ENCODE measurements at places on chromosomes 7 and 10.

DNA sequence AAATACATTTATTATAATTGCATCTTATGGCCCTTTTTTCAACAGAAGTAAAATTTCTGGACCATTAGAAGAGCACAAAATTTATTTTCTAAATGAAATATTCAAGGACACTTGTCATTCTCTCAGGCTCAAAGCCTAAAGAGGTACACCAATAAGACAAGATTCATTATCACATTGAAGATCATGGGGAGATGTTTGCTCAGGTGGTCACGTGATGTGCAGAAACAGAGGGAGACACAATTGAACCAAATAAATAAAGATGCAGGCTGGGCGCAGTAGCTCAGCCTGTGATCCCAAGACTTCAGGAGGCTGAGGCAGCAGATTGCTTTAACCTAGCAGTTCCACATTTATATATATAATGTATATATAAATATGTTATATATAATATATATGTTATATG, 53.2 kb upstream of the TMEM254 start:
- DNase-seq, result no peak
- no peak overlapping the region for H3K4me3 ChIP-seq
- H3K36me3 ChIP-seq, result no peaks in the 10 kb centered on the region
- no peaks in the 10 kb centered on the region for H3K4me1 ChIP-seq
- no peaks in the 10 kb centered on the region for H3K27me3 ChIP-seq

- H3K36me3 ChIP-seq, result no peaks in the 10 kb centered on the region
- H3K4me3 ChIP-seq, result no peak overlapping the region
- H3K27ac ChIP-seq, result no peak overlapping the region
- no peak for DNase-seq
These were observed 23.9 kb downstream of the ATP6V1F start for GRCh38 chr7:128886391-128887168.

- H3K36me3 ChIP-seq, result no peaks in the 10 kb centered on the region
- no peaks in the 10 kb centered on the region for H3K4me1 ChIP-seq
- DNase-seq, result no peak
These were observed 8.0 kb downstream of the OR9A2 start for GRCh38 chr7:143018931-143019330.

DNA sequence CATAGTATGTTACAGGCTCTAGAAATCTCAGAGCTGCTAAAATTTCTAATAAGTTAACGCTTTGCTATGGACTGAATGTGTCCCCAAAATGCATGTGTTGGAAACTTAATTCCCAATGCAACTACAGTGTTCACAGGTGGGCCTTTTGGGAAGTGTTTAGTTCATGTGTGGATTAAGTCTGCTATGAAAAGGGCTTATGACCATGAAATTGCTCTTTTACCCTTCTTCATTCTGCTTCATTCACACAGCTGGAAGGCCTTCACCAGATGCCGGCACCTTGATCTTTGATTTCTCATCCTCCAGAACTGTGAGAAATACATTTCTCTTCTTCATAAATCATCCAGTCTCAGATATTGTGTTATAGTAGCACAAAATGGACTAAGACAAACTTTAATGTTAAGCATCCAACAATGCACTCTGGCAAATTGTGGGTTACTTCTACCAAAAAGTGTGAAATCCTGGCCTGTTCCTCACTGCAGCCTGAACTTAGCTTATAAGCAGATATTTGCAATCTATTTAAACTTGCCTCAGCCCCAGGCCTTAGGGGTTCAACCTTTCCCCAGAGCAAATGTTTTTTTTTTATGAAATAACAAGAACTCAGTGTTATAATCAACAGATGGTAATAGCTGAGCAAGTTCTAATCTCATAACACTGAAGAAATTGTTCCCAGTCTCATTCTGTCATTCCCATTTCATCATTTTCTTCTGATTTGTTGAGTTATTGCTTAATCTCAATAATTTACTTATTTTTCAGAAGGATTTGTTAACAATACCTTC, 523.6 kb downstream of the KIF20B start:
- H3K36me3 ChIP-seq, result no peaks in the 10 kb centered on the region
- DNase-seq, result no peak
- H3K27ac ChIP-seq, result no peak overlapping the region
- no peak overlapping the region for H3K4me3 ChIP-seq
- H3K27me3 ChIP-seq, result no peaks in the 10 kb centered on the region

DNA sequence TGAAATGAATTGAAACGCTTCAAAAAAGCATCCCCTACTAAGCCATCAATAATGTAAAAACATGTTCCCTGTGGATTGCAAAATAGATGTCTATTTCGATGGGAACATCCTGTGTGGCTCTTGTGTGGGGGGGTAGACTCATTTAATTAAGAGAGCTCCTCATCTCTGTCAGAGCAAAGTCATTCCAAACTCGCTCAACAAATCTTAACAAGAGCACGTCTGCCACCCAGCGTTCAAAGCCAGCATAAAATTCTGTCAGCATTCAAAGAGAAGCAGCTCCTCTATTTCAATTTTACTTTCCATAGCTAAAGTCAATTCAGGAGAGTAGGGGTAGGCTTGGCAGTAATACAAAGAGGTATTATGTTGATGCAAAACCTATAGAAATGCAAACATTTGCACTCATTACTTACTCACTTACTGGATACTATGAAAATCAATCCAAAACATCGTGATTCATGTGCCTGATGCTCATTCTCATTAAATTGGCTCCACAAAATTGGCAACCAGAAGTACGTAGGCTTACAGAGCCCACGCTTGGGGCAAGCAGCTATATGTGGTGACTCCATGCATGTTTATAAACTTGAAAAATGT, 114.9 kb downstream of the IPMK start:
- H3K27me3 ChIP-seq, result no peaks in the 10 kb centered on the region
- H3K36me3 ChIP-seq, result no peaks in the 10 kb centered on the region
- DNase-seq, result no peak
- no peak overlapping the region for H3K27ac ChIP-seq
- no peak overlapping the region for H3K4me3 ChIP-seq

- H3K4me3 ChIP-seq, result no peak overlapping the region
- no peaks in the 10 kb centered on the region for H3K36me3 ChIP-seq
- DNase-seq, result no peak
- no peaks in the 10 kb centered on the region for H3K4me1 ChIP-seq
- no peak overlapping the region for H3K27ac ChIP-seq
These were observed 7.4 kb downstream of the CLDN3 start for GRCh38 chr7:73762659-73762999.

GRCh38 chr7:49425277-49425818, 348.1 kb upstream of the VWC2 start:
- no peak for DNase-seq
- no peaks in the 10 kb centered on the region for H3K27me3 ChIP-seq
- H3K36me3 ChIP-seq, result no peaks in the 10 kb centered on the region
- H3K27ac ChIP-seq, result no peak overlapping the region
- no peak overlapping the region for H3K4me3 ChIP-seq

DNA sequence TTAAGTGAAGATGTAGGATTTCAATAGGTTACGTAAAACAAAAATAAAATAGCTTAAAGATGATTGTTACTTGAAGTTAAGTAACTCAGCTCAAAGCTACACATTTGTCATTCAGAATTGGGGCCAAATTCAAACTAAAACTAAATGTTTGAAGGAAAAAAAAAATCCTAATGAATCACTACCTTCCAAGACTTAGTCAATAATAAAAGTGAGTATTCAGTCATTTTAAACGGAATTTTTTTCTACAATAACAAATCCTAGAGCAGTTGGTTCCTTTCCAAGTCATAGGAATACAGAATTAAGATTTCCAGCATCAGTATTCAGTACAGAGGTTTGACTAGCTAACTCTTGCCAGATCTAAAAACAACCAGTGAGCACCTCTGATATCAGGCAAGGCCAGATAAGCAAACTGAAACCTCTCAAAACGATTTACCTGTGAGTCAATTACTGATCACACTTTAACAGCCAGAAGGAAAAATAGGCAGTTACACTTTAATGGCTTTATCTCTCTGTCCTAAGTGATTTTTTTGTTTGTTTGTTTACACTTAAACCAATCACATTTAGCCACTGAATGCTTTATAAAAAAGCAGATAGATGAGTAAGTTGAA, 669.8 kb upstream of the ANKRD30A start:
- no peak overlapping the region for H3K4me3 ChIP-seq
- H3K4me1 ChIP-seq, result no peaks in the 10 kb centered on the region
- no peaks in the 10 kb centered on the region for H3K36me3 ChIP-seq
- H3K27me3 ChIP-seq, result no peaks in the 10 kb centered on the region
- no peak overlapping the region for H3K27ac ChIP-seq

All from uterus (tissue), 4 donors.